Stimulated activated CD8-positive, alpha-beta memory T cell treated with anti-CD3 and anti-CD28 coated beads, Interleukin-12 subunit alpha, Interleukin-12 subunit beta, amount 100 ng/mL, for 1 hour (primary cell): ENCODE measurements at places on chromosomes 2 and 18.

GRCh38 chr2:70328921-70329561, 27.2 kb upstream of the FAM136A start:
- DNase-seq, result no peak

GRCh38 chr2:47230418-47230817, 75.3 kb upstream of the STPG4 start:
- DNase-seq, result no peak

DNA sequence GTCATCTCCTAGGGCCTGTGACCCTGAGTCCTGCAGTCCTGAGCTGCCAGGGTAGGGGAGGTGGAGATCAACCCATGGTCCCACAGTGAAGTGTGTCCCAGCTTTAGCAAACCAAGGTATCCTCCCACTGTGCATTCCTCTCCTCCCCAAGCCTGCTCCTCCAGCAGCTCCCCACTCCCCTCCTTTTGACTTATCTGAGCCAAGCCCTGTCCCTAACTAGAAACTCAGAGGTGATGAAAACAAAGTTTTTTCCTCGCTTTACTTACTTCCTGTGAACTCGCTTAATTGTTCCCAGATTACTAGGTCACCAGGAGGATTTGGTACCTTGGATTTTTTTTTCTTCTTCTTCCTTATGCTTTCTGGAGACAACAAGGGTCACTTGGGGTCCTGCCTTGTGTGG, 80.8 kb downstream of the EHD3 start:
- no peak for DNase-seq

- DNase-seq, result no peak
These were observed 166.7 kb downstream of the CTIF start for GRCh38 chr18:48705531-48705930.

DNA sequence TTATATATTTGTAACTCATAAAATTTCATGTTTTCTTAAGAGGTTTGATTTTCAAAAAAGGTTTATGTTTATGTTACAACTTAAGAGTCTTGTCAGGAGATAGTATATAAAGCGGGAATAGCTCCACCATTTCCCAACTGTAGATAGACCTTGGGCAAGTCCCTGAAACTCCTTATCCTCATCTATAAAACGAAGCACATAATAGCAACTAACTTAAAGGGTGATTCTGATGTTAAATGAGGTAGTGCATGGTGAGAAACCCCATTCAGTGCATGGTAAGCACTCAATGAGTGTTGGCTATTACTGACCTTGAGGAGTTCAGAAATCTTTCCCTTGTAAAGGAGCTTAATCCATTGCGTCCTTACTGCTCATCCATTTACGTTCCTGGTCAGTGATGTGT, 34.1 kb downstream of the KCTD18 start:
- no peak for DNase-seq

DNA sequence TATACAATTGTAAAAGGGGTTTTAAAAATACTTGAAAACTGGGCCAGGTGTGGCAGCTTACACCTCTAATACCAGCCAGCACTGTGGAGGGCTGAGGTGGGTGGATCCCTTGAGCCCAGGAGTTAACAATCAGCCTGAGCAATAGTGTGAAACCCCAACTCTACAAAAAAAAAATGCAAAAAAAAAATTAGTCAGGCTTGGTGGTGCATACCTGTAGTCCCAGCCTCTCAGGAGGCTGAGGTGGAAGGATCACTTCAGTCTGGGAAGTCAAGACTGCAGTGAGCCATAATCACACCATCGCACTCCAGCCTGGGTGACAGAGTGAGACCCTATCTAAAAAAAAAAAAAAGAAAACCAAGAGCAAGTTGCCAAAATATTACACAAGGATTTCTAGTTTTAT, 182.7 kb downstream of the UBE2E3 start:
- DNase-seq, result no peak

DNA sequence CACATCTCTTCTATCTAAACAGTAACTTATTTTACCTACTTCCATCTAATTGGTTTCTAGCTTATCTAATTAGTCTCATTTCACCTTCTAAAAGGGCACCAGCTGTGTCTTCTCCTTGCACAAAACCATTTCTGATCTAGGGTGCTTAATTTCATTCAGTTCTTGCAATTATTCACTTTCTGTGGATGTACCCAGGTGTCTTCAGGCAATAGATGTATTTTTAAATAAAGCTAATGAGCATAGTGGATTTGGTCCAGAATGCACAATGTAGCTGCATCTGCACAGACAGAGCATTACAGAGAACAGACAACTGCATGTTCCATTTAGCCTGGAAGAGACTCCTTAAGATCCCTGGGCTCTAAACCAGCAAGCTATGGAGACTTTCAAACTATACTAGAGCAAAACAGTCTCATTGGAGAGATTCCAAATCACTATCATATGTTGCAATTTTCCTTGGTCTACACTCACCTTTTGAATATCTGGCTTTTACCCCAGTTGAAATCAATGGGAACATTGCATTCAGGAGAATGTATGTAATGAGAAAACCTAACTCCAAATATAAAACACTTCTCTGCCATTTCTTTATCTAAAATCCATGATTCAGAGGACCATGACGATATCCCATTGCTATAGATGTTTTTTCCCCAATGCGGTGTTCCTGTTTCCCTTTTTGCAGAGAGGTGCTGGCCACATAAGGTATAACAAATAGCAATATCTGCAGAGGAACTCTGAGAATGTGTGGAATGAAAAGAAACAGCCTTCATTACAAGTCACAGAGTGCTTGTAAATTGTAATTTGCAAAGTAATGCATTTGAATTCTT, 3.5 kb upstream of the RFX8 start:
- no peak for DNase-seq

DNA sequence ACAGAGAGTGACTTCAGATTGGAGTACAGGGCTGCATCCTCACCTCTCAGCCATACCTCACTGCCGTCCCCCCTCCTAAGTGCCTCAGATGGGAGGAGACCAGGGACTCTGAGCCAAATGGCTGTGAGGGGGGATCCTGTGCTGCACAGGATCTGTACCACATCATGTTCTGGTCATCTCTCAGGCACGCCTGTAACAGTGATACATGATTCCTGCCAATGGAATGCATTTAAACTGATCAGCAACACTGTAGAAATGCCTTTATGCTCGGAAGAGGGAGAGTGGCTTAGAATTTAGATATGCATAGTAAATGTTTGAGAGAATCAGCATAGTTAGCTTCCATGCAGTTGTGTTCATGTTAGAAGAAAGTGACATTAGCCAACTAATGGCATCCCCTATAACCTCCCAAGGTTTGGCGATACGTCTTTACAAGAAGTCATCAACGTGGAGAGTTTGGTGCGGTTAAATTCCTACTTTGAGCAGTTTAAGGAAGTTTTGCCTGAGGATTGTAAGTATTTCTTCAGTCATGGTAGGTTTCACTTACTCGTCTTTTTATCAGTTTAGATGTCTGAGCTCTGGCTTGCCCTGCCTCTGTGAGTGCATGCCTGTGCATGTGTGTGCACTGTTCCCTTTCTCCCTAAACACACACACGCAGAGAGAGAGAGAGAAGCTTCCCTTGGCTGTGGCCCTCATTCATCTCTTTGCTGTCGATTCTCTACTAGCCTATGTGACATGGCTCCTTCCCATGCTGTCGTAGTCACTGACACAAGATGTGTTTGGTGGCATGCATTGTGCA, 40.0 kb downstream of the COA5 start:
- DNase-seq, result no peak

GRCh38 chr2:208373460-208374089, 33.0 kb upstream of the PTH2R start:
- peak; percentile 4 for DNase-seq

GRCh38 chr2:79960519-79960918, 344.0 kb downstream of the LRRTM1 start:
- DNase-seq, result no peak

DNA sequence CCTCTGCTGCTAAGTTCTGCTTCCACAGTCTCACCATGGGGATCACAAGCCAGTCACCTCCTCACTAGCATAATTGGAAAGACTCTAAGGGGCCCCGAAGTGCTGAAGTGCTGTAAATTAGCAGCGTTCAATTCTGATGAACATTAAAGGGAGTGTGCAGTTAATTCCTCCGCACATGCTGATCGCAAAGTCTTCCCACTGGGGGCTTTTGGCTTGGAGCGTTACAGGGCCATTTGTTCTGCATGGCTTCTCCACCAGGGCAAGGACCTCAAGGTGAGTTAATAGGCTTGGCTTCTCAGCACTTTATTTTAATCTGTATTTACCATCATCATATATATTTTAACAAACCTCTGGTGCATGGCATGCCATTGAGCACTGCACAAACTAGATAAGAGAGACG, 216.3 kb upstream of the PARD3B start:
- no peak for DNase-seq

- no peak for DNase-seq
These were observed 75.1 kb downstream of the SH3BP4 start for GRCh38 chr2:235026649-235027557.

GRCh38 chr2:159894145-159894838, 96.3 kb upstream of the CD302 start:
- DNase-seq, result no peak

GRCh38 chr2:30981096-30981495, 157.1 kb downstream of the GALNT14 start:
- DNase-seq, result no peak

DNA sequence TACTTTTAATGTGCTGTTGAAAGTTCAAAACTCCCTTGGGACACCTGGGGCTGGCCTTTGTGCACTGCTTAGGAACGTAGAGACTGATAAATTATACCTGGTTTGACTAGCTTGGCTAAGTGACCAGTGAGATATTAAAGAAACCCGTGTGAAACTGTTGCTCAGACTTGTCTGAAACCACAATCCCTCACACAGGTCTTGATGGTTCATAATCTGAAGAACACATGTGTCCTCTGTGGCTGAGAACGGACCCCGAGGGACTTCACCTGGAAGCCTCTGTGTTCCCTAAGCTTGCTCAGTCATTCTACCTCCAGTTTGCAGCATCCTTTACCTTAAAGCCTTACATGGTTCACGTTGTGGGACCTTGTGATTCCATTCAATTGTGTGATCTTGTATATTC, 218.8 kb downstream of the CBLN2 start:
- no peak for DNase-seq

DNA sequence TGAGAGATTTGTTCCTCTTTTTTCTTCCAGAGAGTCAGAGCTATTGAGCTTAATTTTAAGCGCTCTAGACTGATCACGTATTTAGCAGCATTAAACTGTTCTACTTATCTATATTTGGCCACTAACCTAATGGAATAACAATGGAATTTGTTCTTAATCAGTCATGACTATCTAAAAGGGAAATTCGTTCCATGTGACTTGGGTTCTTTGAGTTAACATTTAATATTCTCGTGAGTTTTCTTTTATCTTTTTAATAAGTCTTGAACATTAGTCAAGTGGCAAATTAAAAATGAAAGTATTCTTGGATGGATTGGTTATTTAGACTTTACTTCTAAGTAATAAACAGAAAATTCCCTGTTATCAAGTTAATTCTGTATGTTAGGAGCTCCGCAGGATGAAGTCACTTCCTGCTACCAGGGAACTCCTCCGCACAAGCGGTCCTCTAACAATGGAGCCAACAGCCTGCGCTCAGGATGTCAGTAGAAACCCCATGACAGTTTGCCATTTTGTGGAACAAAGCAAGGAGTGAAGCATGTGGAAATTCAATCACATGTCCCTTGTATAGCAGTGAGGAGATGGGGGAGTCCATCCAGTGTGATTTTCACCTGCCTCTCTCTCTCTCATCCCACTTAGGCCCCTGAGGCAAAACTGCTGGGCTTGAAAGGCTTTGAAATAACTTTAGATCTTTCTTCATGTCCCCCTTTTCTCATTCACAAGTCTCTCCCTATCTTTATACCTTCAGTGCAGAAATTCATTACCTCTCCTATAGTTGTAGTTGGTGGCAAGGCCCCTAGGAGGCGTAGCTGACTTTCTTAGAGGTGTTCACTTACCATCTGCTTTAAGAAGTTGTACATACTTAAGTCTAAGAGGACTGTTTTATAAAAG, 138.1 kb downstream of the WDR7 start:
- DNase-seq, result no peak

DNA sequence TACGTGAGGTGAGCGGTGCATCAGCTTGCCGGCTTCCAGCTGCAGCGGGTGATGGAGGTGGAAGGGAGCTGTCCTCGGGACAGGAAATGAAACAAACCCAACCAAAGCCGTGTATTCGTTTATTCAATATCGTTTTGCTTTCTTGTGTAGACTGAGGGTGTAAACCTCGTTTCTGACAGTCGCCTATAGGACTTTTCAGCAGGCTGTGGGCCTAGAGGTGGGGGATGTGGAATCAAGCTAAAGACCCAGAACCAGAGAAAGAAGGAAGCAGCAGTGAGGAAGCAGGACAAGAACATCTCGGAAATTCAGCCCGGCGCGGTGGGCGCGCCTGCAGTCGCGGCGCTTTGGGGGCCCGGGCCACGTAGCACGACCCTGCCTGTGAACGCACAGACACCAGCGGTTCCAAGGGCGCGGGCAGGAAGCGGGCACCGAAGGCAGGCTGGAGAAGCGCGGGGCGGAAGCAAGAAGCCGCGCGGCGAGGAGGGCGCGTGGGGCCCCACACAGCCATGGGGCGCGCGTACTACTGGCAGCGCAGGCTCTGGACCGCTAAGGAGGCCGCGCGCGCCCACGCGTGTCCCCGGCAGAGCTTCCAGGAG, 755 bp upstream of the ATP9B start:
- no peak for DNase-seq

DNA sequence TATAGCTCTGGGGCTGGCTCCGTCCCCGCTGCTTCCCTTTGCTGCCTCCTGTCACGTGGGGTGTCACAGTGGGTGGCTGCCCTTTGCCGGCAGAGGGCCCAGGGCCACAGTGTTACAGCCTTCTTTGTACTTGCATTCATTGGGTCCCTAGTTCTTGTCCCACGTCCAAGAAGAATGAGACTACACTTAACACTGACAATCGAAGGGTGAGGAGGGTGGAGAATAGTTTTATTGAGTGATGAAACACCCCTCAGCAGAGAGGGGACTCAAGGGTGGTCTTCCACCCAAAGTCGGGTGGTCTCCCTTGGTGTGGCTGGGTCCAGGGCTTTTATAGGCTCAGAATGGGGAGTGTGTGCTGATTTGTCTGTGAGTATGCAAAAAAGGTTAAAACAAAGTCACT, 1.9 kb downstream of the ATG4B start:
- DNase-seq, result no peak

GRCh38 chr2:694174-694573, 17.0 kb upstream of the TMEM18 start:
- DNase-seq, result no peak

GRCh38 chr2:70468878-70469277, 84.7 kb downstream of the TGFA start:
- no peak for DNase-seq

GRCh38 chr18:34796035-34796657, 86.0 kb downstream of the DTNA start:
- no peak for DNase-seq

GRCh38 chr18:31860488-31860887, 82.4 kb downstream of the TRAPPC8 start:
- DNase-seq, result no peak

DNA sequence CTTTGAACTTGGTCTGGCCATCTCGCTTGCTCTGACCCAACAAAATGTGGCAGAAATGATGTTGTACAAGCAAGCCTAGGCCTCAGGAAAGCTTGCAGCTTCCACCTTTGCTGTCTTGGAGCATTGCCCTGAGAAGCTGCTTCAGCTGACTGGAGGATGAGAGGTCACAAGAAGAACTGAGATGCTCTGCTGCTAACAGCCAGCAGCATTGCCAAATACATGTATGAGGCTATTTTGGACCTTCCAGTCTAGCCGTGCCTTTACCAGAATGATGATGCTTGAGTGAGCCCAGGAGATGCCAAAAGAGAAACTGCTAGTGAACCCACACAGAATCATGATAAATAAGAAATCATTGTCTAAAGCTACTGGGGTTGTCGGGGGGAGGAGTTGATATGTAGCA, 13.2 kb upstream of the ITGAV start:
- DNase-seq, result no peak
